ENCODE measurements at places on chromosomes 12 and 14.
A peak's percentile ranks its signal among the peaks of the same experiment; 100 is the strongest.

DNA sequence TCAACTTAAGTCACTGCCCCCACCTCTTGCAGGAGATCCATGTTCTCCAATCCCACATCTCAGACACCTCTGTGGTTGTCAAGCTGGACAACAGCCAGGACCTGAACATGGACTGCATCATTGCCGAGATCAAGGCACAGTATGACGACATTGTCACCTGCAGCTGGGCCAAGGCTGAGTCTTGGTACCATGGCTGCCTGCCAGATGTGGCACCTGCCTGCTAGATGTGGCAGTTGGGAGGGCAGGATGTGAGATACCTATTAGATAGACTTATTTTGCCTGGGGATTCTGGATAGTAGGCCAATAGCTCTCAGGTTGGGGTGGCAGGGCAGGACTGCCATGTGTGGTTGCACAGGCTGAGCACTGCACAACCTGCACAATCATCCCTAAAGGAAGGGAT, 7.9 kb upstream of the KRT86 start:
- no peak for DNase-seq

DNA sequence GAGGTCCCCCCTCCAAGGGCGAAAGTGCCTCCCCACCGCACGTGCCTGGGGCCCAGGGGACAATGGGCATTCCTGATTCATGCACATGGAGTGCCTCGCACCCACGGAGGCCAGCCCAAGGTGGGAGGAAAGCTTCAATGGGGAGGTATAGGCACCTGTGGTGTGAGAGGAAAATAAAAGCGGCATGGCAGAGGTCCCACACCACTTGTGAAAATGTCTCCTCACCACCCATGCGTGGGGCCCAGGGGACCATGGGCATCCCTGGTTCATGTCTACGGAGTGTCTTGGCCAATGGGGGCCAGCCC, 384.7 kb downstream of the ALG10 start:
- no peak for DNase-seq

DNA sequence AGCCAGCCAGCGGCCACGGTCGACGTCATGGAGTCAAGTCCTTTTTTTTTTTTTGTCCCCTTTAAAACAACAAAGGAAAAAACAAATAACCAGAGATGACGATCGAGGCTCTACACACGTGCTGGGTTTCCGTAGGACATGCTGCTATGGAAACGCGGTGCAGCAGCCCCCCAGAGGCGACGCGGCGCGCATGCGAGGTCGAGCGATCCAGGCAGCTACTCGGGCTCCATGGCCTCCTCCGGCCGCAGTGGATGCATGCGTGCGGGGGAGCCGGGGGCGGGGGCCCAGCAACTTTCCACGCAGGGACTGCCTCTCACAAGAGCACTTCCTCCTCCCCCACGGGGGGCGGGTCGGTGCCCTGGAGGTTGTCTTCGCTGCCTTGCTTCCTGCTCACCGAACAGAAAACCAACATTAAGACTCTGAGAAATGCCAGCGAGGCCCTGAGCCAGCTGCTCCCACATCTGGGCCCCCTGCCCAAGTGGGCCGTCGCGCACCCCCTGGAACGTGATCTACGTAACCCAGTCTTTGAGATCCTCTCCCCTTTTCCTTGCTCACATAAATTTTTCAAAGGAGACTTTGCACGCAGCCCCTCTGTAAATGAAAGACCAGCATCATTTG, 30.7 kb downstream of the P2RX4 start:
- peak; percentile 30 for DNase-seq

DNA sequence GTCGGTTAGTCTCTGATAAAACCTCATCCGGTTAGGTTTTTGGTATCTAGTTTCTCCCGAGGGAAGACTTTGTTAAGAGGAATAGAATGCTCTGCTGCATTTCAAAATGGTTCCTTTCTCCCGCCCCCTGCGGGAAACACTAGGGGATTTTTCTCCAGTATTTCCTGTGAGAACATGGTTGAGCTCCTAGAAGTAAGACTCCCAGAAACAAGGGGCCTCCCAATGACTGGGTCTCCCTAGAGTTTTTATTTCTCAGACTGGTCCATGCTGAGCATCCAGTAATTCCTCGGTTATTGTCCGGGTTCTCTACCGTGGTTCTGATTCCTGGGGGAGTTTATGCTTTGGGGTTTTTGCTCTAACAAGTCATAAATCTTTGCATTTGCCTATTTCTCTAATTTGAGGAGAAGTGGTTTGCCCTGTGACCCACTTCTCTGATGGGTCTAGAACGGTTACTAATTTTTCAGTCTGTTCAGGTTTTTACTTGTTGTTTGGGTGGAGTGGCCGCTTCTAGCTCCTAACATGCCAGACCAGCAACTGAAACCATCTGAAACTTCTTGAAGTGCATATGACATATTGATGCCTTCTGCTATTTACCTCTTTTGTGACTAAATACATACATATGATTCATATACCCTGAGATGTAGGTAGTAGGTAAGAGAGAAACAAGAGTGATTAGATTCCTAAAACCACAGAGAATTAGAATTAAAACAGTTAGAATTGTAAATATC, 25.1 kb downstream of the TESPA1 start:
- DNase-seq, result peak; percentile 2

DNA sequence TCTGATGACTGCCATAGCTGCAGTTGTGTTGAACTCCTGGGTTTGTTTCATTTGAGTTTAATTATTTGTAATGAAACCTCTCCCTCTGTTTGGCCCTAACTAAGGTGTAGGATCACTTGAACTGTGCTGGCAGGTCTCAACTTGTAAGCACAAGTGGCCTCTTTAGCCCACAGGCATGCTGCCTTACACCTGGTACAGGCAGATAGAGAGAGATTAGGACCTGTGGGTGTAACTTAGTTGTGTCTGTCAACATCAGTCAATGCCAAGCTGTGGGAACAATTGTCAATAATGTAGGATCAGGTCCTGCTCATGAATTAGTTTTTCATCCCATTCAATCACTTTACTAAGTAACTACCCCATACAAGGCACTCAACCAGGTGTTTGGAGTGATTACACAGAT, 263.0 kb upstream of the G2E3 start:
- DNase-seq, result no peak

DNA sequence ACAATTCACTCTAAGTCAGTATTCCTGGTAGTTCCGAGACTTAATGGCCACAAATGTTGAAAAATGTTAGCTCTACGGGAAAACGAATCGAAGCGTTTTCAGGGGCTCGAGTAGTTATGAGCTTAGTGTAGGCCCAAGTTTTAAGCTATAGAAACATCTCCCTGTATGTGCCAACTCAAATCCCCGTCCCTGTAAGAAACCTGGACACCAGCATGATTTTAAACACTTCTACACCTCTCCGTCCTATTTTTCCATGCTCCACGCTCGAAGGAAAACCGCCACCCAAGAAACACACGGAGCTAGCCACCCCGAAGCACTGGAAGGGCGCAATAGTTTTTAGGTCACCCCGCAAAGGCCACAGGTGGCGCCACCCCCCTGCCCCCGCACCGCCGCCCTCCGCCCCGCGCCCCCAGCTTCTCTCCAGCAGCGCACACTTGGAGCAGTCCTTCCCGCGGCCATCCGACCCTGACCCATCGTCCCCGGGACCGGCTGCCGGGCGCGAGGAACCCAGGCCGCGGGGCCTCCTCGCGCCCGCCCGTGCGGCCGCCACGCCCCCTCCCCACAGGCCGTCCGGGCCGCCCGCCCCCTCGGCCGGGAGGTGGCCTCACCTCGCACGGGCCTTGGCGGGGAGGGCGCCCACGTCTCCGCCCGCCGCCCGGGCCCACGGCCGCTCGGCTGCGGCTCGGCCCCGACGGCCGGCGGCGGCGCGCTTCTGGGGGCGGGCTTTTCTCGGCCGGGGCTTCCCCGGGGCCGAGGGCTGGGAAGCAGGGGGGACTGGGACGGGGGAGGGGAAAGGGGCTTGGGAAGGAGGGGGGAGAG, 522 bp downstream of the R3HDM2 start:
- peak; percentile 33 for DNase-seq

- no peak for DNase-seq
These were observed 33.0 kb downstream of the MPHOSPH9 start for GRCh38 chr12:123199936-123200335.

GRCh38 chr12:89208661-89209096, 143.6 kb downstream of the DUSP6 start:
- DNase-seq, result peak; percentile 39

DNA sequence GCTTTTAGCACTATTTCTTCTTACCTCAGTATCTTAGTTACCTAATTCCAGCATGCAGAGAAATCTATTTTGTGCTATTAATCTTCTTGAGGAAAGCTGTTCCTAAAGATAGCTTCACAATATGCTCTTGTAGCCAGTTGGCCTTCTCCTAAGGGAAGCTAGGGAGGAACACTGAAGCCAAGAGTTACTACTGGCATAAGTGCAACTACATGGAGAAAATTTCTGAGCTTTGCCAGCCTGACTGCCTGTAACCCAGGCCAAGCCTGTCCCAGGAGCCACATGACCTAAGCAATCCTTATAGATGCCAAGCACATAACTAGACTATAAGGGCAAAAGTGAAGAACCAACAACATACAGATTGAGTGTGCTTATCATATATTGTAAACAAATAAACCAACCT, 890.2 kb downstream of the FLRT2 start:
- no peak for DNase-seq

GRCh38 chr14:22380571-22381407, 208.2 kb downstream of the DAD1 start:
- peak; percentile 49 for DNase-seq

DNA sequence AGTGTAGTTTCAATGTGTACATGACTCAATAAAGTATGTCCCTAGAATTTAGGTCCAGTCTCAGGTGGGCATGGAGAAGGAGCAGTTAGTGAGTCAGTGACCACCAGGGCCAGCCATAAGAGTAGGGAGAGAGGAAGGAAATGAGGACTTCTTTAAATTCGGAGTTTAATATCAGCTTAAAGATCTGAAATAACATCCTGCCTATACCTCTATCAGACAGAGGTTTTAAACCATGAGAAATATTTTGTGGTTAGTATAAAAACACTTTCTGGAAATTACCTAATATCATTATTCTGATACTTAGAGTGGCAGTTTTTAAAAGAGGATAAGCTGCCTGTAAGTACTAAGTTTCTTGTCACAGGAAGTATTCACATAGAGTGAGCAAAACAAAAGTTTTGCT, 61.7 kb upstream of the ST8SIA1 start:
- DNase-seq, result no peak

- peak; percentile 46 for DNase-seq
These were observed 111.0 kb downstream of the TRAFD1 start for GRCh38 chr12:112236386-112236785.

- DNase-seq, result peak; percentile 53
These were observed 29.5 kb downstream of the BMP4 start for GRCh38 chr14:53927171-53927570.

DNA sequence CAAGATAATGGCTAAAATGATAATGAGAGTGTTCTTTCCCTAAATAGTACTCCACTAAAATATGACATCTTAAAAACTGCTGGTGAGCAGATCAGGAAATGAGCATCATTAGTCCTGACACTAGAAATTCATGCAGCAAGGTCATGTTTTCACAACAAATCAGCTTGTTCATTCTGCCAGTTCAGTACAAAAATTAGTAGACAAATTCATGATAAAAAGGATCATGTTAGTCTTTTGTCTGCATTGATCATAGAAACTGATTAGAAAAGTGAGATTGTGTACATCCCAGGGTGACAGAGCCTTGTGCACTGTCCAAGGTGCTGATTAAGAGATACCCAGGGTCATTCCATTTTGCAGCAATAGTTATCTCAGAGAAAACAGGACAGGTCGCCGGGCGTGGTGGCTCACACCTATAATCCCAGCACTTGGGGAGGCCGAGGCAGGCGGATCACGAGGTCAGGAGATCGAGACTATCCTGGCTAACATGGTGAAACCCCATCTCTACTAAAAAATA, 163.6 kb downstream of the RIMBP2 start:
- DNase-seq, result no peak

- peak; percentile 88 for DNase-seq
These were observed 83.0 kb downstream of the LLPH start for GRCh38 chr12:66047411-66048021.

- no peak for DNase-seq
These were observed 1.1 kb upstream of the GNB3 start for GRCh38 chr12:6839482-6840201.

DNA sequence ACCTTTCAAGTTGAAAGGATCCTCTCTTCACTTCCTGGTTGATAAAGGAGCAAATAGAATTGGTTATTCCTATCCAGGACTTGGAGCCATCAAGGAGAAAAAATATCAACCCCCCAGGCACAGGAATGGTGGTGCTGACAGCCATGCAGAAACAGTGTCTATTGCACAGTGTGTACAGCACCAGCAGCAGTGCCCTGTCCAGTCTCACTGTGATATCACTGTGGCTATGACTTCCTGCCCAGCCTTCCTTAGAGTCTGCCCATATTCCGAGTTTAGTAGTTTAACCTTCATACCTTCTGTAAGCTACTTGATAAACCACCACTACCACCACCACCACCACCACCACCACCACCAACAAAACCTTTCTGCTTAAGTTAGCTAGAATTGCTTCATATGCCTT, 45.1 kb upstream of the FERMT2 start:
- DNase-seq, result no peak

DNA sequence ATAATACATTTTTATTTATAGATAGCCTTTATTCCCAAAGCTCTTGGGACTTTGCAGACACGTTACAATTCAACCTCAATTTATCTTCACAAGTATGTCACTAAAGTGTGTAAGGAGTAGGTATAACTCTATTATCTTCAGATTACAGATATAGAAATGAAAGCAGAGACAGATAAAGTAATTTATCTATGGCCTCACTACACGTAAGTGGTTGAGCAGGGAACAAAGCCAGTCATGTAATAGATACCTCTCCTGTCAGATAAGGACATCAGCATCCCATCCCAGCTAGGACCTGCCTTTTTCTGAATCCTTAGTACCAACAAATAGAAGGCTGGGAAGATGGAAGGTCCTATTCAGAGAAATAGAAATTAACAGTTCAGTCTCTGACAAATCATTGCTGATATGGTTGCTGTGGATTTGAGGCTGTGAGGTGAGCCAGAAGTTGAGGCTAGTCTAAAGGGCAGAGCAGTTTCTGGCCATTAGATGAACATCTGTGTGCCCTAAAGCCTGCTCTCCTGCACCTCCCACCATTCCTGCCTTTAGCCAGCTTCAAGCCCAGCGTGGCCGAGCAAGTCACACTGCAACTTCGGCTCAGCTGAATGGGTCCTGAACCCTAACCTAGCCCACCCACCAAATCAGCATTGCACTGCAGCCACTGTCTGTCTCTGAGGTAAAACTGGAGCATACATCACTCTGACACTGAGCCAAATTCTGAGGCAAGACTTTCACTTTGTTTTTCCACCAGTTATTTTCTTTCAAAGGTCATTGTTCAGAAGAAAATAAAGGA, 71.1 kb upstream of the PLEKHA5 start:
- no peak for DNase-seq

DNA sequence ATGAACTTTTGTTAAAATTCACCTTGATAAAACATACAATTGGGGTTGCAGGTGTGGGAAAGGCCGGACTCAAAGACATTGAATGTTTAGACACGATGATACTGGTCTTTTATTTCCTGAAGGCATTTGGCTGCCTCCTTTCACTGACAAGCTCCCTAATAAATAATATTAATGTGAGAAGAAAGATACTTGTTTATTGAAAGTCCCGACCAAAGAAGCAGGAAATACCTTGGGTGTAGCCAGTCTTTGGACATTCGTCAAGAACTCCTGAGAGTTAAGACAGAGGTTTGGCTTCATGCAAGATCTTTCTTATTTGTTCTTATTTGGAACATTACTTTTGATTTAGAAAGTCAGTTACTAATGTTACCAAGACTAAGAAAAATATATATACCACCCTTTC, 1133.8 kb upstream of the SEL1L start:
- DNase-seq, result peak; percentile 22

Measured in fibroblast of skin of right biceps (primary cell).